ENCODE measurements at places on chromosomes 6 and 20. TPM values are rescaled to one million over a fixed set of nuclear protein-coding genes. Genes with fewer than 3 reads are reported as not detected.

Gene SLC26A8
- 0.09 TPM for total RNA-seq

Gene AFG1L
- total RNA-seq, result 6.9 TPM

Gene TRIM31
- not detected for total RNA-seq

Gene MLIP
- total RNA-seq, result not detected

Gene DNAH8
- total RNA-seq, result not detected

Gene PRDM13
- total RNA-seq, result 0.15 TPM

Gene BNIP5
- total RNA-seq, result not detected
